ENCODE measurements at places on chromosomes 11 and 22.

DNA sequence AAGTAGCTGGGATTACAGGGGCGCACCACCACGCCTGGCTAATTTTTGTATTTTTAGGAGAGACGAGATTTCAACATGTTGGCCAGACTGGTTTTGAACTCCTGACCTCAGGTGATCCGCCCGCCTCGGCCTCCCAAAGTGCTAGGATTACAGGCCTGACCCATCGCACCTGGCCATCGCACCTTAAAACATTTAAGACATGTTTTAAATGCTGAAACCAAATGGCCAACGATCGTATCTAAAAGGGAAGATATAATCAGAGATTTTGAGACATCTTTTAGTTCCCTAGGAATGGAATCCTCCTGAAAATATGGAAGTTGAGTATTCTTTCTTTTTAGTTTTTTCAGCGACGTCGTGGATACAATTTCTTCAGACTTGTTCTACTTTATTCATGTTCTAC lies 21.8 kb upstream of the APOBEC3A start:
- DNase-seq = no peak

DNA sequence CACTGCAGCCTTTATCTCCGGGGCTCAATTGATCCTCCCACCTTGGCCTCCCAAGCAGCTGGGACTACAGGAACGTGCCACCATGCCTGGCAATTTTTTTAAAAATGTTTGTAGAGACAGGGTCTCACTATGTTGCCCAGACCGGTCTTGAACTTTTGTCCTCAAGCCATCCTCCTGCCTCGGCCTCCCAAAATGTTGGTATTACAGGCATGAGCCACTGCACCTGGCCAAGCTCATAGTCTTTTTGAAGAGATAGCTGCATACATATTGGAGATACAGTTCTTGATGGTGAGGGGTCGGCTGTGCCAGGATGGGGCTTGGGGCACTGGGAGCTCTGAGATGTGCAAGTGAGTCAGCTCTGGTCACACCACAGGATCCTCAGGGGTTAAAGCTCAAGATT lies 53.2 kb downstream of the CHRDL2 start:
- DNase-seq = no peak

GRCh38 chr11:31649129-31649966 lies 139.8 kb downstream of the ELP4 start:
- no peak for DNase-seq

- DNase-seq = no peak
These were observed 10.0 kb downstream of the TBX1 start for GRCh38 chr22:19770349-19771220.

DNA sequence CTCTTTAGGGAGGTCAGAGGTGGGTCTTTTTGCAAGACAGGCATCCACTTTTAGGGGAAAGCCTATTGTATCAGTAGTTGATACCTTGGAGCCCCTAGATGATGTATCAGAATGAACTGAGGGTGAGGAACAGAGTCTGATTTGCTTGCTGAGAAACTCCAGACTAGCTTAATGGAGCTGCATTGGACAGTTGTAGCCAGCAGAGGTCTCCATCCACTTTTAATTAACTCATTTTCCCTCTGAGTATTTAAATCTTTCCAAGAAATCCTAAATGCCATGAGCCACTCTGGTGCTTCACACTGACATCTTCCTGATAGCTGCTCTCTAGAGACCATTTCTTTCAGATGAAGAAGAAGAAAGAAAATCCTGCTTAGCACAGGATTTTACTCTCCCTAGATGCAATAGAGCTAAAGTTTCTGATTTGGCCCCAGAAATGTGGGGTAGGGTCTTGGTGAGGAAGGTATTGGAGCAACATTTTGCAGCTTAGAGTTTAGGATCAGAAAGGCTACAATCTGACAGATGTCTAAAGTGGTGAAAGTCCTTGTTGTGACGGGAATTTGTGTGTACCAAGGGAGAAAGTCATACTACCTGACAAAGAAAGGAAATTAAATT lies 38.0 kb downstream of the EXT2 start:
- peak; percentile 5 for DNase-seq

- DNase-seq = no peak
These were observed 29.1 kb upstream of the LINC01488 start for GRCh38 chr11:69452206-69452987.

DNA sequence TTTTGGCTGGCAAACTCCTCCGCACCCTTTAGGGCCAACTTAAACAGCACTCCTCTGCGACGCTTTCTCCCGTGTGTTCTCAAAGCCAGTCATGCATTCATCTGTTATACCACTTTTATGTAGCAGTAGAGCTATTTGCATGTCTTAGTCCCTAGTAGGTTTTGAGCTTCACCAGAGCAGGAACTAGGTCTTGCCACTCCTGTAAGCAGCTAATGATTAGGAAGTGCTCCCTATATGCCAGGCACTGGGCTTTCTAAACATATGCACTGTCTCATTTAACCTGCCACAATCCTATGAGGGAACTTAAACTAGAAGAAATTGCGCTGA lies 180.8 kb downstream of the DBX1 start:
- DNase-seq = no peak
